ENCODE measurements at places on chromosomes 12 and 14. TPM values are rescaled to one million over a fixed set of nuclear protein-coding genes. Genes with fewer than 3 reads are reported as not detected.

PPP4R4 gene
- total RNA-seq = 1.1 TPM

AQP6 gene
- total RNA-seq = 0.31 TPM

DCN gene
- 1.9 TPM for total RNA-seq

OLR1 gene
- total RNA-seq = 0.74 TPM

PHLDA1 gene
- 159 TPM for total RNA-seq

ESRRB gene
- not detected for total RNA-seq

PTGER2 gene
- total RNA-seq = 0.41 TPM

LRTM2 gene
- total RNA-seq = not detected

FIGNL2 gene
- total RNA-seq = 0.23 TPM

SOAT2 gene
- not detected for total RNA-seq

HSPB8 gene
- 2.0 TPM for total RNA-seq

COX8C gene
- not detected for total RNA-seq

SPX gene
- 0.13 TPM for total RNA-seq

RHOJ gene
- total RNA-seq = 0.28 TPM

KIF5A gene
- 3.0 TPM for total RNA-seq

ADAM20 gene
- 0.31 TPM for total RNA-seq

ACVRL1 gene
- 0.36 TPM for total RNA-seq

C14orf132 gene
- 23.0 TPM for total RNA-seq

KRT3 gene
- total RNA-seq = not detected

ADCY6 gene
- 24.1 TPM for total RNA-seq

TTC9 gene
- total RNA-seq = 0.49 TPM

TAS2R43 gene
- total RNA-seq = 0.36 TPM

CAPZA3 gene
- not detected for total RNA-seq

CMAS gene
- 24.3 TPM for total RNA-seq

BATF gene
- not detected for total RNA-seq

PDE3A gene
- 0.03 TPM for total RNA-seq

RERGL gene
- not detected for total RNA-seq

TAS2R9 gene
- total RNA-seq = not detected

KRT80 gene
- total RNA-seq = 51.5 TPM

NANOG gene
- total RNA-seq = 0.62 TPM

DAO gene
- total RNA-seq = not detected

FOXN4 gene
- total RNA-seq = 0.08 TPM

DNAJC22 gene
- total RNA-seq = 1.9 TPM

TMEM30B gene
- total RNA-seq = 0.10 TPM

MYL2 gene
- total RNA-seq = not detected

ADAM21 gene
- total RNA-seq = 0.08 TPM

ADCY4 gene
- 0.21 TPM for total RNA-seq

LRRC43 gene
- total RNA-seq = 1.5 TPM

CEP128 gene
- 9.3 TPM for total RNA-seq

COX6A1 gene
- total RNA-seq = 557 TPM

SLC17A8 gene
- not detected for total RNA-seq
